ENCODE measurements at places on chromosomes 6 and 20.

DNA sequence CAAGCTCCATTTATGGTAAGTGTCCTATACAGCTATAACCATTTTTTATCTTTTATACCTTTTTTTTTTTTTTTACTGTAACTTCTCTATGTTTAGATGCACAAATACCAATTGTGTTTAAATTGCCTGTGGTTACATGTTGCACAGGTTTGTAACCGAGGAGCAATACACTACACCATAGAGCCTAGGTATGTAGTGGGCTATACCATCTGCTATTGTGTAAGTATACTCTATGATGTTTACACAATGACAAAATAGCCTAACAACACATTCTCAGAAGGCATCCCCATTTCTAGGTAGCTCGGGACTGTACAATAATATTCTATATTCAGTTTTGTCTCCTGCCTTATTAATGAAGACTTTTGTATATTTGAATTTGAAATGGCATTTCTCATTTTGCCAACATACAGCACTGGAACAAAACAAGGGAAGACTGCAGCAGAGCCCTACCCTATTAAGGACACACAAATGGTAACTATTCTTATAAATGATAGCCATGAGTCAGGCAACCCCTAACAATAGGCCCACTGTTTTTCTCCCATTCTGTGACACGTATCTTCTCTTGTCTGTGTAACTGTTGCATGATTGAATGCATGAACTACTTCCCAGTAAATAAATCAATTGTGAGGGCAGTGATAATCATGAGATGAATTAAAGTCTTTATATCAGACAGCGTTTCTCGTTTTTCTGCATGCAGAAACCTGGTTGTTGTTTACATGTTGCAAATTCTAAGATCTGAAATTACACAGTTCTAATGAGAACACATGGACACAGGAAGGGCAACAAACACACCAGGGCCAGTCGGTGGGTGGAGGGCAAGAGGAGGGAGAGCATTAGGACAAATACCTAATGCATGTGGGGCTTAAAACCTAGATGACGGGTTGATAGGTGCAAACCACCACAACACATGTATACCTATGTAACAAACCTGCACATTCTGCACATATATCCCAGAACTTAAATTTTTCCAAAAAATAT, 173.9 kb downstream of the EPM2A start:
- DNase-seq: no peak

GRCh38 chr20:56213321-56213720, 35.2 kb upstream of the MC3R start:
- no peak for DNase-seq

DNA sequence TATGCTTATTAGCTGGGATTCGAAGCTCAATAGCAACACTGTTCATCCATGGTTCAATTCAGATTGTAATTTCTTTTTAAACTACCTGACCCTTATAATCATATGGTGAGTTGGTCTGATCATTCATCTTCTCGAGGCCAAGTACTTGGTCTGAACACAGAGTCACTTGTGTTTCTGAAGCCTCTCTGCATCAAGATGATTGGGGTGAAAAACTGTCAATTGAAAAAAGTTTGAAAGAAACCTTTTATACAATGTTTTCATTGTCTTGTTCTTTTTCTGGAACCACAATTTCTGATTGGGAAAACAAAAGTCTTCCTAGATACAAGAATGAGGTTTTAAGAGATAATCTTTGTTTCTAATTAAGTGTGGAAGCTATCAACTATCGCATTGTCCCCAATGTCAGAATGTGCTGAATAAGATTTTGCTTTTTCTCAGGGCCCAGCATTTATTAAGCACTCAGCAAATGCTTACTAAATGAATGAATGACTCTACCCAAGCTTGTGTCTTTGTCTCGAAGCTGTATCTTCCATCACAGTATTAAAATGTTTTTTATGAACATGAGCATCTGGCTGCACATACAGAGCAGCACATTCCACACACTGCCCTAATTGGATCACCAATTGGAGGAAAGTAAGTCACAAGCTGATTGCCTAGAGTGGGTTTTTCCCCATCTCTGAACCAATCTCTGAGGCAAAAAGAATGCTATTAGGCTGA, 45.0 kb upstream of the MOXD1 start:
- DNase-seq: no peak

DNA sequence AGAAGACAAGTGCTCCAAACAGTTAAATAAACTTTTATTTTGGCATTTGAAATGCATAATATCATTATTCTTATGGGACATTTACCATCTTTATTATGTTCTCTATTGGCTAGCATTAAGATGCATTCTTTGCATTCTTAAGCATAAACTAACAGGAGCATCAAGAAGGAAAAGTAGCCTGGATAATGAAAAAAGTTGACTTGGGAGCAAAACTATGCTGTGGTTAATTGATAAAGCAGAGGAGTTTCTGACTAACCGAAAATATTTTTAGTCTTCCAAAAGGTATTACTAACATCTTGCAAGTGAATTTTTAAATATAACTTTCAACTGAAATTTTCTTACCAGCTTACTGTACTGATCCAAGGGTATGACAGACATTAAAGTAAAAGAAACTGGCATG, 140.3 kb downstream of the FLRT3 start:
- DNase-seq: no peak

GRCh38 chr6:106116125-106116832, 30.1 kb downstream of the PRDM1 start:
- no peak for DNase-seq

DNA sequence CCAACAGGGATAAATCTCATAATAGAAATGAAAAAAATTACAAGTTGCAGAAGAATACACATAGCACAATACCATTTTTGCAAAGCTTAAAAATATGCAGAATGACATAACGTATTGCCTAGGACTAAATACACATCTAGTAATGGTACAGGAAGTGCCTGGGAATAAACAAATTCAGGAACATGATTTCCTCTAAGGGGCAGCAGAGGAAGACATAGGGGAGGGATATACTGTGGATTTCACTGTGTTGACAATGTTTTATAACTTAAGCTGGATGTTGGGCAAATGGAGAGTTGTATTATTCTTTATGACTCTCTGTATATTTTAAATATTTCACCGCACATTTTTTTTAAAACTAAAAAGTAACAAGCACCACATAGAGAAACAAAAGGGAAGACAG, 5.6 kb upstream of the GLO1 start:
- no peak for DNase-seq

DNA sequence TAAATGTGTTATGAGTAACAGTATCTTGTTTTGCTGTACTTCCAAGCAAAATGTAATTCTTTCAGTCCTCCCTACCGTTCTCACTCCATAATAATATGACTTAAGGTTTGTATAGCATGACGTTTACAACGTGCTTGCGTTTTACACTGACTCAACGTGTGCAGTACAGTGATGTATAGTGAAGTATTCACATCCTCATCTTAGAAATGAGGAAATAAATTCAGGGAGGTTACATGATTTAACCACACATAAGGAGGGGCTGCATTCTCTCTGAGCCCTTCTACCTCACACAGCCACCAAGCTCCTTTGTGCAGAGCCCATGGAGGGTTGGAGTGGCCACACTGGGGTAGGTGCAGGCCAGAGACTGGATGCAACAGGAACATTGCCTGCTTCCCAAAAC, 164.5 kb downstream of the MTHFD1L start:
- no peak for DNase-seq
